GF-D8 (cell line): ENCODE measurements at places on chromosomes 12 and 14.

DNA sequence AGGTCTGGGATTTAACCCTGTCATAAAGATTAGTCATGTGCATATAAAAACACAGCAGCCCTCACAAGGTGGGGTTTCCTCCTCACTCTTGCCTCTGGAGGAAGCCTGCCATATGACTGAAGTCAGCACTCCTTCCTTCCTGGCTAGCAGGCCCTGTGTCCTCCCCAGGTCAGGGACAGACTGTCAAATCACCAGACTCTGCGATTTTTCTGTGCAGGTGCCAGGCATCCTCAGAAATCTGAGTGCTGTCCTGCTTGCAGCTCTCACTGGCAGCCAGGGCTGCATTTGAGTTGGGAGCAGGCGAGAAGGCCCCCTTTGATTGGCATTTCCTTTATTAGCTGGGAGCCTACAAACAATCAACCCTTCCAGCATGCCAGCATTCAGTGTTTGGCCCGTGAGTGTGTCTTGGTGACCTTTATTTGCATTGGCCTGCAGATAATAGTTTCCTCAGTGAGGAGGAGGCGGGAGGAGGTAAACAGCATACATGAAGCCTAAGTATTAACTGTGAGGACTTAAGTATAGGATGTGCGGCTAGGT, 183.8 kb upstream of the ARHGAP5 start:
- DNase-seq = no peak

- no peak for DNase-seq
These were observed 100.1 kb downstream of the SINHCAF start for GRCh38 chr12:31225656-31226535.

GRCh38 chr14:55303125-55303499, 31.9 kb downstream of the FBXO34 start:
- no peak for DNase-seq

DNA sequence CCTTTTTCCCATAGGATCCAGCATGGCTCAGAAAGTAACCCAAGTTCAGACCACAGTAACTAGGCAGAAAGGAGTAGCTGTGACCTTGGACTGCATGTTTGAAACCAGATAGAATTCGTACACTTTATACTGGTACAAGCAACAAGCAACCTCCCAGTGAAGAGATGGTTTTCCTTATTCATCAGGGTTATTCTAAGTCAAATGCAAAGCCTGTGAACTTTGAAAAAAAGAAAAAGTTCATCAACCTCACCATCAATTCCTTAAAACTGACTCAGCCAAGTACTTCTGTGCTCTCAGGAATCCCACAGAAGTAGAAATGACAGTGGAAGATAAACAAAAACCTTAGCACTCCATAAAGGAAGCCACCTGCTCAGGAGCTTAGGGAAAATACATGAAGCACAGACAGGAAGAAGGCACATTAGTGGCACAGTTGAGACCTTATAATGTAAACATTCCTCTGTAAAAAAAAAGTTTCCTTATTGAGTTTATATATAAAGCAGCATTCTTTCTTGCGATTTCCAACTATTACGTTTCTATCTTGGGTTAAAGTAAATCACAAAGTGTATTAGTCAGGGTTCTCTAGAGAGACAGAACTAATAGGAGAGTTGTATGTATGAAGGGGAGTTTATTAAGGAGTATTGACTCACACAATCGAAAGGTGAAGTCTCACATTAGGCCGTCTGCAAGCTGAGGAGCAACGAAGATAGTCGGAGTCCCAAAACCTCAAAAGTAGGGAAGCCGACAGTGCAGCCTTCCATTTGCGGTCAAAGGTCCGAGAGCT, 398.4 kb downstream of the DAD1 start:
- no peak for DNase-seq

DNA sequence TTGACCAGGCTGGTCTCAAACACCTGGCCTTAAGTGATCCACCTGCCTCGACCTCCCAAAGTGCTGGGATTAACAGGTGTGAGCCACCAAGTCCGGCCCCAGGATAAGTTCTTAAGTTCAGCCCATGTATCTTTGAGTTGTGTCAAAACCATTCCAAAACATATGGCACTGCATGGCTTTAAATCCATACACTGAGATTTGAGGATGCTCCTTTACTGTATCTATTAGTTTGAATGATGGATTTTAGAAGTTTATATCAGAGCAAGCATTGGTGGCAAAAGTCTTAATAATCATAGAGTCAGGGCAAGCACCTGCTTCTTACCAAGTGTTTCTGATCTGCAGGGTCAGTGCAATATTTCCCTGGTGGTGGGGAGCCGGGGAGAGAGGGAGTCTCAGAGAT, 6.1 kb downstream of the KRT6B start:
- no peak for DNase-seq

DNA sequence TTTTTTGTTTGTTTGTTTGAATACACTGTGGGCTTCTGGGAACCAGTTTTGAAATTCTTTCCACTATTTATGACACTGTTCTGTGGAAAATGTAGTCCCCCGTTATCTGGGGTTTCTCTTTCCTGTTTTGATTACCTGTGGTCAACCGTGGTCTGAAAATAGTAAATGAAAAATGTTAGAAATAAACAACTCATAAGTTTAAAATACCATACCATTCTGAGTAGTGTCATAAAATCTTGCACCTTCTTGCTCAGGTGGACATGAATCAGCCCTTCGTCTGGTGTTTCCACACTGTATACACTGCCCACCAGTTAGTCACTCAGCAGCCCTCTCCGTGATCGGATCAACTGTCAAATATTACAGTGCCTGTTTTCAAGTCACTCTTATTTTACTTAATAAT, 5.1 kb upstream of the PAPOLA start:
- DNase-seq = no peak

- DNase-seq = no peak
These were observed 189.6 kb upstream of the TMEM132C start for GRCh38 chr12:128077211-128077916.

DNA sequence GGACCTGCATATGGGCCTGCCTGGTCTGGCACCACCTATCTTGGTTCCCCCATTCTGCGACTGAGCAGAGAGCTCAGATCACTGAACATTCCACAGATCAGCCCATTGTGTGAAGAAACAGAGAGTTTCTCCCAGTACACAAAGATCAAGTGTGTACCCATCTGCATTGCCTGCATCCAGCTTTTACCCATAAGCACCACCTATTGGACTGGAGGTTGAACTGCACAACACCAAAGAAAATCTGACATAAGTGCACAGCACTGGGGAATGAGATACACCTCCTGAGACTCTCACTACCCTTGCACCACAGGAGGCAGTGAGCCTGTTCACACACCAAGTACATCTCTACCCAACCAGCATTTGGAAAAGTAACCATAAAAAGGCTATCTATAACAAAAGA, 362.6 kb upstream of the CLEC14A start:
- no peak for DNase-seq

GRCh38 chr14:32197919-32198318, 3.9 kb upstream of the RNU6-7 start:
- DNase-seq = no peak

DNA sequence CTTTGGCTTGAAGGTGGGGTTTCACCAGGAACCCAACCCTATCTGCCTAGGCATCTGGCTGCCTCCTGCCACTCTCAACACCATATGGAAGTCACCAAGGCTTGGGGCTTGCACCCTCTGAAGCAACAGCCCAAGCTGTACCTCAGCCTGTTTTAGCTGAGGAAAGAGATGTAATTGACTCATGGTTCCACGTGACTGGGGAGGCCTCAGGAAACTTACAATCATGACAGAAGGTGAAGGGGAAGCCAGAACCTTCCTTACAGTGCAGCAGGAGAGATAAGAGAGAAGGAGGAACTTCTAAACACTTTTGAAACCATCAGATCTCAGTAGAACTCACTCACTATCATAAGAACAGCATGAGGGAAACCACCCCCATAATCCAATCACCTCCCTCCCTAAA, 26.9 kb downstream of the GLIPR1L1 start:
- DNase-seq = peak; percentile 68

- DNase-seq = no peak
These were observed 34.0 kb downstream of the KCNMB4 start for GRCh38 chr12:70400124-70400523.

DNA sequence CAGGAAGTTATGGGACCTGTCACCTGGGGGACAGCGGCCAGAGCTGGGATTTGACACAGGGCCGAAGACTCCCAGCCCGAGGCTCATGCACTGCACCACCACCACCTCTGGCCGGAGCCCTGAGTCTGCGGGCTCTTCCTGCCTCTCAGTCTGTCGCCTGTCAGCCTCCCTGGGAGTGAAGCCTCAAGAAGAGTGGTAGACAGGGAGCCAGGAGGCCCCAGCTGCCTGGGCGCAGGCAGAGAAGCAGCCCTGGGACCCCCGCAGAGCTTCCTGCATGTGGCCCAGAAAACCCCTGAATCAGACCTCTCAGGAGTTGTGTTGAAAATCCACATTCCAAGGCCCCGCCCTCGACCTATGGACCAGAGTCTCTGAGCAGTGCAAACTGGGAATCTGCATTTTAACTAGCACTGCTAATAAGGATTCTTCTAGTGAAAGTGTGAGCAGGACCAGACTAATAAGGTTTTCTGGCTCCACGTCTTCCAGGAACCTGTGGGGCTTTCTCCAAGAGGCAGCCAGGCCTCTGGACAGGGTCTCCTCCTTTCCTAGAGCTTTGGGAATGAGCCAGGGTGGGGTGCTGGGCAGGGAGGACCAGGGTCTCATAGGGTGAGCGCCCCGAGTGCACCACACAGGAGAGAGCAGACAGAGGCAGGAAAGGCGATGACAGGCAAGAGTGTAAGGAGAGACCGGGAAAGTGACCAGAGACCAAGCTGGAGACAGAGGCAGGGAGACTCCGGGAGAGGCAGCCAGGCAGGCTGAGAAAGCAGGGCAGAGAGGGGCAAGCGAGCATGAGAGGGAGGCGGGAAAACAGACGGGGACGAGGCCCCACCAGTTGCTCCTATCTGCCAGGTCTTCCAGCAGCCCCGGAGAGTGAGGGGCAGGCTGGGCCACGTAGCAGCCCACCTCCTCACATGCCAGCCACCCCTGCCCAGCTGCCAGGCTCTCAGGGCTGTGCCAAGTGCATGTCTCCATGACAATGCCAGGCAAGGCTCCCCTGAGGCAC, 112.4 kb downstream of the BCL11B start:
- no peak for DNase-seq

GRCh38 chr12:85688837-85689236, 147.4 kb downstream of the RASSF9 start:
- DNase-seq = no peak

GRCh38 chr14:46197856-46198255, 453.7 kb downstream of the RPL10L start:
- DNase-seq = no peak

GRCh38 chr14:41642367-41642766, 35.7 kb downstream of the LRFN5 start:
- no peak for DNase-seq

DNA sequence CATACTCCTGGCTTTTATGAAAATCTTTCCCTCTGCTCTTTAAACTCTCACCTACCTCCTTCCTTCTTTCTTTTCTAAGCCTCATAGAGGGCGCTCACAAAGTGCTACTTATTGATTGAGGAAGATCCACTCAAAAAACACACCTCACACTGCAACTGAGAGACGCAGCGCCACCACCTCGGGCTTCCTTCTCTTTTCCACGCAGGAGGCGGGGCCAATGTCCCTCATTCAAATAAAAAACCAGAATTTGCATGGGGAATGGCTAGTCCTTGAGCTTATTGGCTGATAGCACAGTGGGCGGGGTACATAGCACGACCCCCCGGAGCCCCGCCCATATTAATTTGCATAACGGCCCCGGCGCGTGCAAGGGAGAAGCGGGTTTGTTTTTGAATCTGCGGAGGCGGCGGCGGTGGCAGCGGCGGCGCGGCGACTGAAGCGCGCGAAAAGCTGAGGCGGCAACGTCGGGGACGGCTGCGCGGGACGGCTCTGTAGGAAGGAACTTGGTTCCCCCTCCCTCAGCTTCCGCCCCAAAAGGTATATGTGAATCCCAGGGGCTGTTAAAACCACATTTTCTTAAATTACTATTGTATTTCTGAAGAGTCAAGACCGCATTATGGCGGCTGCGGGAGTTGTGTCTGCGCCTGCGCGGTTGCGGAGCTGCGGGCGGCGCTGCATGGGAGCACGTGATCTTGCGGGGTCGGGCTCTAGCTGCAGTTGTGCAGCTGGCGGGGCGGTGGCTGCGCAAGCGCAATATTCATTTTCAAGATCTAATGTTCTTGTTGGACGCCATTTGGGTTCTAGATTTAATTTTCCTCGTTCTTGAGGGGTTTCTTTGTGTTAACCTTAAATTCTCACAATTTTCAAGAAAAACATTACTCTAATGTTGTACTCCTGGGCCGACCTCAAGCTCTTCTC, at the start of gene ATF7IP:
Gene ATF7IP (plus strand): TSS at position 389 of the 915 bp plus-strand sequence. CDS start 58,234 bp downstream, outside the sequence.
- DNase-seq = peak; percentile 89

- no peak for DNase-seq
These were observed 181.5 kb upstream of the PELI2 start for GRCh38 chr14:55936691-55937090.

- DNase-seq = no peak
These were observed 65.7 kb downstream of the PRKD1 start for GRCh38 chr14:29861996-29862395.

DNA sequence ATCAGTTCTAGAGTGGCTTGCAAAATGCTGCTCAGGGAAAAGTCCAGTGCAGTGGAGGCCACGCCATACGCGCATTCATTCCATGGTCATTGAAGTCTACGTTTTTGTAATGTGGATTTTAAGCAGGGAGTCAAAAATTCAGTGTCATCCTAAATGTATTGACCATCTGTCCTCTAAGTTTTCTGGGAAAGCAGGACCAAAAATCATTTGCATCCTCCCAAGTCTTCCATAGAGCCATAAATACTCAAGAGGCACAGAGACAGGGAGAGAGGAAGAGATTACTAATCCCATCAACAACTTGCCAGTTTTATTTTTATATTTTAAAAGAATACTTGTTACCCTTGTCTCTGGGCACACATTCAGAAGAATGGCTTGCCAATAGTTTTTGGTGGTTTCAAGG, 36.9 kb downstream of the RHOJ start:
- no peak for DNase-seq

DNA sequence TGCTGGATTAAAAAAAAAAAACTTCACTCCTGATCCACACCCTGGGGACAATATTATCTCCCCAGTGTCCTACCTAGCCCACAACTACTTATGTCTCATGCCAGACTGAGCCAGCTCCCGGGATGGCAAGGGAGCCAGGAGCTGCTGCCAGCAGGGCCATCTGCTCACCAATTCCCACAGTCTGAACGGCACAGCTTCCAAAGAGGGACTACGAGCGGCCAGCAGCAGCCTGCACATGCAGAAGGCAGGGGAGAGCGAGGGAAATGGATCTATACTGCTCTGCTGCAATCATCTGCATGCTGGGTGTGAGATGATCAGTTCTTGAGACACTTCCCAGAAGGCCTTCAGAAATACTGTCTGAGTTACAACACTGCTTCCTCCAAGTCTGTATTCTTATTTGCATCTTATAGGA, 11.1 kb downstream of the SSH1 start:
- DNase-seq = peak; percentile 28

DNA sequence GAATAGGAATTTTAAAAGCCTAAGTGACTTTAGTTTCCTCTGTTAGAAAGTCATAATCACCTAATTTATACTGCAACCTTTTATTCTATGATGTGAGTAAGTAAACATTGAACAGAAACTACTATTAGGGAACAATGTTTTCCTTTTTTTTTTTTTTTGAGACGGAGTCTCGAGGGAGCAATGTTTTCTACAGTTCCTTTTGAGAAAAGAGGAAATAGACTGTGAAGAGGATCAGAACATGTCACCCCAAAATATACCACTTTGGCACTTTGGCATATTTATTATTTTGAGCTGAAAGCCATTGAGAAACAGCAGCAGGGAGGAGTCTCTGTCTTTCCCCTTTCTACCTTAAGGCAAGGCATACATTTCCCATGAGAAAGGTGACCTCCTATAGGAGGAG, 162.7 kb upstream of the CNOT2 start:
- no peak for DNase-seq
